Fibroblast of upper back skin (primary cell): ENCODE measurements at places on chromosomes 7 and 10.
A peak's percentile ranks its signal among the peaks of the same experiment; 100 is the strongest.

GRCh38 chr7:38907766-38908165 lies 1.2 kb downstream of the VPS41 start:
- no peak for DNase-seq

DNA sequence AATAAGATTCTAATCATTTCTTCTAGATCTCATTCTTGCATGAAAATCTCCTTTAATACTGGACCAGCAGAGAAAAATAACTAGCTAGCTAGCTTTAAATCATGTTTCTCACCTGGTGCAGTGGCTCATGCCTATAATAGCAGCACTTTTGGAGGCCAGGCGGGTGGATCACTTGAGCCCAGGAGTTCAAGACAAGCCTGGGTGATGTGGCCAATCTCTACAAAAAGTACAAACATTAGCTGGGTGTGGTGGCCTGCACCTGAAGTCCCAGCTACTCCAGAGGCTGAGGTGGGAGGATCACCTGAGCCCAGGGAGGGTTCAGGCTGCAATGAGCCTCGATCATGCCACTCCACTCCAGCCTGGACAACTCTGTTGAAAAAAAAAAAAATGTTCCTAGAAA lies 99.2 kb downstream of the BAMBI start:
- DNase-seq, result no peak

- no peak for DNase-seq
These were observed 65.6 kb downstream of the FOXL3 start for GRCh38 chr7:355568-355967.

DNA sequence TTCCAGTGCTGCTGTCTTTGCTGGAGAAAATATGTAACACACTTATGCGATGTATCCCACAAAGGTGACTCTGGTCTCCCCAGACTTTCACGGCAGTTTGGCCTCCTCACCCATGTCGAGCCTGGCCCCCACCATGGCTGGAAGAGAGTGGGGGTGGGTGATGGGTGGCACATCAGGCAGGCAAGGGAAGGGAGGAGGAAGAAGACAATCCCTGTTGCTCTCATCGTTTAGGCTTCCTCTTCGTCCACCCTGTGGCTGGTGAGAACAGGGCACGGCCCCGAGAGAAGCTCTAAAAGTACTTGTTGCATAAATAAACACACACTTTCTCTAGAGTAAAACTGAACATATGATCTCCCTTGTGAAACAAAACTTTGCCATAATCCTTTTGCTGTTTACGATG lies 11.2 kb upstream of the NPS start:
- no peak for DNase-seq

DNA sequence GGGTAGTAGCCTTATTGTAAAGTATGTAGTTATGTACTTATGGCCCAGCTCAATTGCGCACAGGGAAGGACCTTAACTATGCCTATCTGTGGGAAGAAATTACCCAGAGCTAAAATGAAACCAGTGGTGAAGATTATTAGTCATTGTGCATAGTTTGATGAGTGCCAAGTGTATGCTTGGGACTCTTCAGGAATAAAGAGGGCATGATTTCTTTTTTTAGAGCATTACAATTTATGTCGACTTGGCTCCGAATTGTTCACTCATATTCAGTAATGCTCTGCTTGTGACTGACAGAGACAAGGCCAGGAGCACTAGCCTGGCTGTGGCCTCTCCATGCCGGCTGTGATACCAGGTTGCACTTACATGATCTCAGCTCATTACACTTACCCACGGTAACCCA lies 269.5 kb downstream of the TRIL start:
- DNase-seq, result peak; percentile 57

GRCh38 chr7:30802812-30803211 lies 31.6 kb downstream of the MINDY4 start:
- no peak for DNase-seq

GRCh38 chr10:43231523-43232078 lies 35.3 kb downstream of the RASGEF1A start:
- no peak for DNase-seq

GRCh38 chr7:50837965-50838364 lies 55.3 kb upstream of the GRB10 start:
- DNase-seq, result no peak

- DNase-seq, result no peak
These were observed 1.1 kb downstream of the ODAD2 start for GRCh38 chr10:27997865-27998177.

- DNase-seq, result no peak
These were observed 445 bp downstream of the SSBP1 start for GRCh38 chr7:141738592-141739013.

DNA sequence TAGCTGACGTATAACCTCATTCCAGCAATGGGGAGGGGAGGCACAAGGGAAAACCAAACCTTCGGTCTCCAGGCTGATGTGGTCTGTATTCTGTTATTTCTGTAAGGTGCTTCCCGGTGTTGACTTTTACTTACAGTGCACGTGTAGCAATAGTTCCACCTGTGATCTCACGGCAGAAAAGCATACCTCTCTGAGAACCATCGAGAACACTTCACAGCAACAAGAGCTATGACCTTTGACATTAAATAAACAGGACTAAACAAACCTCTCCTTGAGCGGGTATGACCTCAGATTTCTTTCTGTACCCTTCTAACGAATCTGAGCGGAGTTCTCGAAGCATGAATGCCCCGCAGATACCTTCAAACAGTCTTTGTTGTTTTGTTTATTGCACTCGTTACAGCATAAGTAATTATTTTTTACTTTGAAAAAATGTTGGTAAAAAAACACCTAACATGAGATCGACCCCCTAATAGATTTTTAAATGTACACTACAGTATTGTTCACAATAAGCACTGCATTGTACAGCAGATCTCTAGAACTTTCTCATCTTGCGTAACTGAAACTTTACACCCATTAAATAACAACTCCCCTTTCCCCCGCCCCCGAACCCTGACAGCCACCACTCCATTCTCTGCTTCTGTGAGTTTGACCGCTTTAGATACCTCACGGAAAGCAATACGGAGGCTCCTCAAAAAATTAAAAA lies 282.3 kb downstream of the GATA3 start:
- DNase-seq, result no peak
